H9 (cell line): ENCODE measurements at places on chromosomes 2 and 18.

GRCh38 chr2:202278944-202279343 lies 13.4 kb downstream of the NOP58 start:
- no peak for DNase-seq

- DNase-seq = no peak
Observed at GRCh38 chr2:240642061-240642805, 17.0 kb downstream of the GPR35 start.

GRCh38 chr2:160062292-160063005 lies at the start of gene PLA2R1:
TSS of gene PLA2R1 (minus strand) at chr2:160062615. CDS start at chr2:160062403, 212 bp downstream.
- DNase-seq = peak; percentile 77

GRCh38 chr2:37375741-37376288 lies 31.4 kb downstream of the QPCT start:
- no peak for DNase-seq

DNA sequence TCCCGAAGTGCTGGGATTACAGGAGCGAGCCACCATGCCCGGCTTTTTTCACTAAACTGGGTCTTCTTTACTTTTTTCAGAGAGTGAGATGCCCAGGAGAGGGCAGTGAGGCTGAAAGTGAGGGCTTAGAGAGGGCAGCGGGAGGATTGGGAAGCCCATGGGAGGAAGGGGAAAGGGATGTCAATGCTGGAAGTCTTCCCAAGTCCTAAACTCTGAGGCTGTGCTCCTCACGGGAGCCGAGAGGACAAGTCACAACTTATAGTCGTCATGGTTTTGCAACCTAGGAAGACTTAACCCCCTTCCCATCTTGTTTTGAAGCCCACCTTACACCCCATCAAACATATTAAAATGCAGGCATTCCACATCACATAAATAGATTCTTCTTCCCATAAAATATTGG lies 15.1 kb upstream of the MEP1B start:
- no peak for DNase-seq

DNA sequence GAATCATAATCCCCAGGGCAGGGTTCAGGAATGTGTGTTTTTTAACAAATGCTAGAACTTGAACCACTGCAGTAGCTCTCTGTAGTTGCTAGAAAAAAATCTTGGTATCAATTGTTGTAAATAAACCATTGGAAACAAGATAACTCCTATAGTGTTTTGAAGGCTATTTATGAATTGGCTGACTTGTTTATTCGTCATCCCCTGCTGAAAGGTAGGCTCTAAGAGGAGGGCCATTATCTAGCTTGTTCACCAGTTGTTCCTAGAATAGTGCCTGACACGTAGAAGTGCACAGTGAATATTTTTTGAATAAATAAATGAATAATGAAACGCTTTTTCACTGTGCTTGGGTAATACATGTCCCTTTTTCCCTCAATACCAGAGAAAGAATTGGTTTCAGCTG lies 211.4 kb downstream of the BABAM2 start:
- no peak for DNase-seq

GRCh38 chr2:100059638-100060037 lies 82.8 kb downstream of the AFF3 start:
- DNase-seq = no peak

DNA sequence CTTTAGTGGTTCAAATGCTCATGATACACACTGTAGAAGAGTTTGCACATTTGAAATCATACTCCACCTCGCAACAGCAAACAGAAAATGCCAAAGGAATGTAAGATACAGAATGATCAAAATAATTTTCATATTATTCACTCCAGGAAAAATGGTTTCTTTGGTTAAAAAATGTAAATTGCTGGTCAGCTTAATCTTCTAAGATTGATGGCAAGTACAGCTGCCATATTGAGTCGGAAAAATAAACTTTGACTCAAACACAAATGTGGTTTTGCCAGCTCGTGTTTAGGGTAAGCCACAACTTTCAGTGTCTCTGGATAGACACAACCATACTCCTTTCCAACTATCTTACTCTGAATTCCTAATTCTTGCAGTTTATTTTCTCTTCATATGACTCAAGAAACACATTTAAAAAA lies 154.9 kb upstream of the SMIM21 start:
- no peak for DNase-seq

DNA sequence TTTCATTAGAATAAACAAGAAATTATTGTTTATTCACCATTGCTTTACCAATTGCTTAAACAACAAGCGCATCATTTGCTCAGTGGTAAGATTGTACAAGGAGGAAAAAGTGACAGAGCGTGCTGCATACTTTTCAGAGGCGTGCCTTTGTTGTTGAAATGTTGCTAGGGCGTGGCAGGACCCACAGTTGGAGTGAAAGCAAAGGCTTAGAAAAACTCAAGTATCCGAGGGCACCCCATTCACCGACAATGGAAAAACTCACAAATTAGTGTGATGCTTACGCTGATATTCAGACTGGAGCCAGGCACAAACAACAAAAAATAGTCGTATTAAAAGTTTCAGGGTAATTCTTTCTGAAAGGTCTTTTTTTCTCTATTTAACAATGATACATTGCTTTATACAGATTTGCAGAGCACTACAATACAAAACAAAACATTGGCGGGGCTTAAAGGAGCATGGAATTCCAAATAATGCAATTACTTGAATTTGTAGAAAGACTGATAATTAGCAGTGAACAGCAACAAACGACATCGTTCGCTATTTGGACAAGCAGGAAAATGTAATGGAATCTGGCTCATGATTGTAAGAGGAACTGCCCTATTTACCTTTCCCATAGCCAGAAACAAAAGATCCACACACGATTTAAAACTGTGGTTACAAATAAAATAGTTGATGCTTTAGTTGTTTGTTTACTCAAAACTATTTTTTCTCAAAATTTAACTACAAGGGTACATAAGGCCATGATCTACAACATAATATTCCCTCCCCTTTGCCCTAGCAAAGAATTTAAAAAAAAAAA lies 37.8 kb upstream of the RTTN start:
- no peak for DNase-seq

DNA sequence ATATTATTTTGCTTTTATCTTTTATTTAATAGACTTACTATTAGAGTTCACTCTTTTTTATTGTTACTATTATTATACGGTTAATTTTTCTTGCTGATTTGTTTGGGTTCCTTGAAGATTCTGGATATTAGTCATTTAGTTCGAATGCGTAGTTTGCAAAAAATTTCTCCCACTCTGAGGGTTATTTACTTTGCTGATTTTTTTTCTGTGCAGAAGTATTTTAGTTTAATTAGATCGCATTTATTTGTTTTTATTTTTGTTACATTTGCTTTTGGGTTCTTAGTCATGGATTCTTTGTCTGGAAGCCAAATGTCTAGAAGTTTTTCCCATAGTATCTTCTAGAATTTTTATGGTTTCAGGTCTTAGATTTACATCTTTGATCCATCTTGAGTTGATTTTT lies 585.2 kb downstream of the CPS1 start:
- DNase-seq = no peak

DNA sequence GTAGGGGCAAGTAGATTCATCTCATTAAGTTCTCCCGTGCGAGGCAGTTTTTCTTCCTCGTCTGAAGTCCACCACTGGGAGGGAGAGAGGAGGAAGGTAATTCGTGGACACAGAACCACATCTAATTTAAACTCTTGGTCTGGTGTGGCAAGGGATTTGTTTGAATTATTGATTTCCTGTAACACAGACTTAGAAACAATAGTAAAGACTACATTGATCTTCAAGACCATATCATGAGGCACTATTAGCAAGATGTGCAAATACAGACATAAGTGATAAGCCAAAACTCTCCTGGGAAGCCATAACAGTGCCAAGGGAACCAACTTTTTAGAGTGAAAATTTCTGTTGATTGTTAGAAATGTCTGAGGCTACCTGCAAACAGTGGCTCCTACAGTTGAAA lies 158.6 kb downstream of the ALPK2 start:
- DNase-seq = no peak

DNA sequence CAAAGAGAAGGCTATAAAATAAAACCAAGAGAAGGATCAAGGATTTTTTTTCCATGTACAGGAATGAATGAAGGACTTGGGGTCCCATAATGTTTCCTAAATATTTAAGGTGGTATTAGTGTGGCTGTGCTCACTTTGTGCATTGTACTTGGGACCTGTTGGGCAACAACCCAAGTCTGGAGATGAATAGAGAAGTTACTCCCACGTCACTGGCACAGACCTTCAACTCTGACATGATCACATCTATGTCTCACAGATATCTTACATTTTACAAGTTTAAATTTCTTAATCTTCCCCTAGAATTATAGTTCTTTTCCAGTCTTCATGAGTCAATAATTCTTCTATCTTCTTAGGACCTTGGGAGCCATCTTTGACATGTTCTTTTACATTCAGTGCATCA lies 133.4 kb downstream of the PLCL1 start:
- no peak for DNase-seq

DNA sequence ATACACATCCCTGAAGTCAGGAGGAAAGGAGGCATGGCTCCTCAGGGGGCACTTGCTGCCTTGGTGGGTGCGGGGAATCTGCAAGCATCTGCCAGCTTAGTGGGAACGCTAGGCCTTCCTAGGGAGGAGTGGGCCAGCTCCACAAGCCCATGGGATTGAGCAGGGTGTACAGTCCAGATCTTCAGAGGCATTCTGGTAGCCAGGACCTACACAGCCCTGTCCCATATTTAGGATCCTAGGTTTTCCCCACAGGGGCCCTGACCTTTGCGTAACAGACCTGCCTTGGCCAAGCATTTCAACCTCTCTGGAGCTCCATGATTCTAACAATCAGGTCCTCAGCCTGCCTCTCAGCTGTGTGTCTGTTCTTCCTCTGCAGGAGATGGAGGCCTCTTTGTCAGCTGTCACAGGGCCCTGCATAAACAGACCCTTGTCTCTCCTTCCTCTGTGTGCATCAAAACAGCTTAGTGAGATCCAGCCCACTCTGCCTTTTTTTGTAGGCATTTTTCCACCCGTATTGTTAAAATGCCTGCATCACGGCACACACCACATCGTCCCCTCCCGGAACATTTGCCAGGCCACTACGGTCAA lies 140.2 kb upstream of the NDUFV2 start:
- DNase-seq = no peak

- no peak for DNase-seq
Observed at GRCh38 chr2:42959234-42960001, 167.0 kb upstream of the HAAO start.

- no peak for DNase-seq
Observed at GRCh38 chr2:177394594-177394973, 2.0 kb downstream of the AGPS start.

DNA sequence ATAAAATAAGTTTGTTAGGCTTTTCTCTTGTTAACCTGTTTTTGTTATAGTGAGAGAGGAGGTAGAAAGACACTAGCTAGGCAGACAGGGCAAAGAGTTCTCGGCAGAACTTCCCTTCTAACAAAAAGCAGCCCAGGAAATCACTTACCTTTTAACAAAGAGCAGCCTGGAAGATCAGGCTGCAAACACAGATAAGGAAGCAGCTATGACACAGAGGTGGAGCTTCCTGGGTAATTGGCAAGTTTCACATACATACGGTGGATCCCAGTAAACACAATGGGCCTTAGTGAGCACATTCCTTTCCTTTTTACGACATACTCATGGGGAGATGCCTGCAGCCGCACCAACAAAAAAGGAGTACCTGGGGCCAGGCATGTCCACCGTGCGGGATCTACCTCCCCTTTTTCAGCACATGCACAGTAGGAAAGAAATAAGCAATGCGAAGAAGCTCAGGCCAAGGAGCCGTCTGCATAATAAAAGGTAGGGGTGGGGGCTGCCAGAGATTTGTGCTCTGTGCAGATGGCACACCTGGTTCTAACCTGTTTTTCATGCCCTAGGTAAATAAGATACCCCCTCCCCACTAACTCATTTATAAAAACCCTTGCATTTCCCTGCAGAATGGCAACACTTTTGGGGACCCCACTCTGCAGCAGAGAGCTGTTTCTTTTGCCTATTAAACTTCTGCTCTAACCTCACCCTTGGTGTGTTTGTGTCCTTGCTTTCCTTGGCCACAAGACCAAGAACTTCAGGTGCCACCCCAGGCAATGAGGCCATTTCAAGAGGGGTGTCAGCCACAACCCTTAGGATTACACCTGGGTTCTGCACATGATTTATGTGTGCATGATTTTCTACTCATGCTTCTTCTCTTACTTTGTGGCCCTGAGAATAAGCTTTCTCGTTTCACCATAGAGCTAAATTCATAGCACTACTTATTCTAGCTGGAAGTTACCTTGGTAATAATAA lies 26.5 kb downstream of the MDH1 start:
- DNase-seq = peak; percentile 84
